ENCODE measurements at places on chromosomes 13 and 19.

DNA sequence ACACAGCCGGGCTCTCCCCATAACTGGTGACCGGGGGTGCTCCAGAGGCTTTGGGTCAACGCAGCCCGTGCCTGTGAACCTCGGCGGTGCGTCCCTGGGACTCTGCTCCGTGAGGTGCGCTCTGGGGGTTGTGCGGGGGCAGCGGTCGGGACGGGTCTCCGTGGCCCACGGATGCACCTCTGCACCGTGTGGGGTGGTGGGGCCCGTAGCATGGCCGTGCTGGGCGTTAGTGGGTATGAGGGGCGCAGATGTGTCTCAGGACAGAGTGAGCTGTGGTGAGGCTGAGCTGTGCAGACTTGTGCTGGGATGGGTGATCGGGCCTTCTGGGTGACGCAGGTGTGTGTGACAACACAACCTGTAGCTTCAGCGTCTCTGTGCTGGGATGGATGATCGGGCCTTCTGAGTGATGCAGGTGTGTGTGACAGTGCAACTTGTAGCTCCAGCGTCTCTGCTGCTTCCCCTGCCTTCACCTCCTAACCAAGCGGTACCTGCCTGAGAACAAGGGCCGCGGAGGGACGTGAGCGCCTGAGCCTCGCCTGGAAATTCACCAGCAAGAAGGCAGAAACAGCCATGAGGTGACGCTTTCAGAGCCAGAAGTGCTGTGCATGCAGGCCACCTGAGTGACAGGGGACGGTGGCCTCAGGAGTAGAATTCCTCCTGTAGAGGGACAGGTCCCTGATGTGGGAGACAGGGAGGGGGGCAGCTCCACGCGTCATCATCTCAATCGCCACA, 599 bp downstream of the ZNF331 start:
- no peak for DNase-seq

DNA sequence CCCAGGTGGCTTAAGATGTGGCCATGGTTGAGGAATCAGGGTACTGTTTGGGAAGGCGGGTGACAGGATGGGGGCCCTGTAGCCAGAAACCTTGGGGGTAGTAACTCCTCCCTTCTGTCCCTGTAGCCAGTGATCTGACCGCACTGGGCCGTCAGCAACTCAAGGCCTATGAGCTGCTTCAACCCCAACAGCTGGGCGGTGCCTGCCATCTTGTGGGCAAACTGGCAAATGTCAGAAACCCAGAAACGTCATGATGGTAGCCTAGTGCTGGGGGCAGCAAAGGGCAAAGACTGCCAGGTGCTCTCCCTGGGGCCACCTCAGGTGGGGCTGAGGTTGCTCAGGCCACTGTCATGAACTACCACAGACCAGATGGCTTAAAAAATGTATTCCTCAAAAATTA, 3.5 kb downstream of the COPE start:
- DNase-seq: peak; percentile 58

DNA sequence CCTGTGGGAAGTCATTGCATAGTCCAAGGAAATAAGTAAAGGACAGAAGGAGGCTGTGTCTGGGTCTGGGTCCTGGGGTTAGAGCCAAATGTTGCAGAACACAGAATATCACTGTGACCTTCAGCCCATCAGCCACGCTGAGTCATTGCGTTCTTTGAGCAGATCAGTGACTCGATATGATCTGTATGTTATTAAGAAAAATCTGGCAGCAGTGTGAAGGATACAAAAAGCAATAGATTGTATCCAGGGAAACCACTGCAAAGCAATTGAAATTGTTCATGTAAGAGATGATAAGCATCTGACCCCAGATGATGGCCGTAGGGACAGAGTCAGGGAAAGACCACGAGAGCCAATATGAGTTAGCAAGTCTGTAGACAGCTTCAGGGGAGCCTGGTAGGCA, 1575.1 kb upstream of the SLC10A2 start:
- DNase-seq: no peak

- DNase-seq: no peak
These were observed 175.1 kb downstream of the ITGBL1 start for GRCh38 chr13:101627556-101627943.

DNA sequence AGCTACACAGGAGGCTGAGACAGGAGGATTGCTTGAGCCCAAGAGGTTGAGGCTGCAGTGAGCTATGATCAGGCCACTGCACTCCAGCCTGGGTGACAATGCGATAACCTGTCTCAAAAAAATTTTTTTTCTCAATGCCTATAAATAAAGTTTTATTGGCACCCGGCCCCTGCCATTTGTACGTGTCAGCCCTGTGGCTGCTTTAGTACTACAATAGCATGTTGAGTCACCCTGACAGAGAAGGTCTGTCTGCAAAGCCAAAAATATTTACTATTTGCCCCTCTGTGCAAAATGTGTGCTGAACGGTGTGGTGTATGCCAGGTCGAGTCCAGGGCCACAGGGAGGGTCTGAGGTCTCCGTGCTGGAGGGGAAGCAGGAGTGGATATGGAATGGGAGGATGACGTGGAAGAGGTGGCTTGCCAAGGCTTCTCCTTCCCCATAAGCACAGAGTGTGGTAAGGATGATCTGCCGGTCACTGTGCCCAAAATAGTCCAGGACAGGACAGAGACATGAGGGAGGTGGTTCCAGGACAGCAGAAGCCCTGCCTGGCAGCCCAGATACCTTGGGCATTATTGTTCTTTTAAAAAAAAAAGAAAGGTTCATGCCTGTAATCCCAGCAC, 10.0 kb downstream of the NMRK2 start:
- DNase-seq: no peak

DNA sequence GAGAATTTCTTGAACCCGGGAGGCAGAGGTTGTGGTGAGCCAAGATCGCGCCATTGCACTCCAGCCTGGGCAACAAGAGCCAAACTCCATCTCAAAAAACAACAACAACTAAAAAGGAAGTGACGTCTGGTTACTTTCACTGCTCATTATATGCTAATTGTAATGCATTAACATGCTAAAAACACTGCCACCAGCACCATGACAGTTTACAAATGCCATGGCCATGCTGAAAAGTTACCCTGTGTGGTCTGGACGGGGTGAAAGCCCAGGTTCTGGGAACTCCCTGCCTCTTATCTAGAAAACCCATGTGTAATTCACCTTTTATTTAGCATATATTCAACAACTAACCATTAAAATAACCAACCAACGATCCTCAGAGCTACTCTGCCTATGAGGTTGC, 28.1 kb downstream of the CPT1C start:
- no peak for DNase-seq

DNA sequence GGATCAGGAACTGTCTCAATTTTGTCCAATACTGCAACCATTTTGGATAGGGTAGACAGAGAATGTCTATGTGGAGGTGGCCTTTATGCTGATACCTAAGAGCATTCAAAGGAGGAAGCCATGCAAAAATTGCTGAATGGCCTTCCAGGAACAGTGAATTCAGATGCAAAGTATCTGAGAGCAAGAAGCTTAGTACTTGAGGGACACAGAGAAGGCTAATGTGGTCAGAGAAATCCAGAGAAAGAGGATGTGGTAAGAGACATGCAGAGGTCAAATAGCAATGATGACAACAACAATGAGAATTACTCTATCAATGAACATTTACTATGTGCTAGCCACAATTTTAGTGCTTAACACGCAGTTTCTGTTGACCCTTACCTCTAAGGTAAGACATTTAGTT, 785.6 kb upstream of the KLHL1 start:
- DNase-seq: no peak

GRCh38 chr13:26221399-26221720, 754 bp downstream of the RNF6 start:
- DNase-seq: no peak

GRCh38 chr19:13015361-13016223, 20.3 kb downstream of the NFIX start:
- DNase-seq: no peak

DNA sequence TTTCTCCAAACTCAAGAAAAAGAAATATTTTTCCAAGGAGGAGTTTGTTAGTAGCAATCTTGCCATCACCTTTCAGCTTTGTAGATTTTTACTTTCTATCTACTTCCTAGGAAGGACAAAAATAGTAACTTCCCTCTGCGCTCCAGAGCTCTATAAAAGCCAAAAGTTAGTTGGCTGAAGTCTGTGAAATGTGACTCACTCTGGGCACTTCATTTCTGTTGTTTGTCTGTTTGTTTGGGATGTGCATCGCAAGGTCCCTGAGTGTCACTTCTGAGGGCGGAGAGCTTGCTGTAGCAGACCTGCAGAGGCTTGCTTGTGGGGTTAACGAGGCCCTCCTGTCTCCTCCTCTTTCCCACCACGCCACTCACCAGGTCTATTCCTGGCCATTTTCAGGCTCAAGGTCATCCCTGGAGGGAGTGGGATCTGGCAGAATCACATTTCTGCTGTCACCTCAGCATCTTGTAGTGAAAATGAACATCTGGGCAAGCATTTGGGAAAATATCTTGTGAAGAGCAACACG, 307.6 kb downstream of the GPC6 start:
- no peak for DNase-seq

DNA sequence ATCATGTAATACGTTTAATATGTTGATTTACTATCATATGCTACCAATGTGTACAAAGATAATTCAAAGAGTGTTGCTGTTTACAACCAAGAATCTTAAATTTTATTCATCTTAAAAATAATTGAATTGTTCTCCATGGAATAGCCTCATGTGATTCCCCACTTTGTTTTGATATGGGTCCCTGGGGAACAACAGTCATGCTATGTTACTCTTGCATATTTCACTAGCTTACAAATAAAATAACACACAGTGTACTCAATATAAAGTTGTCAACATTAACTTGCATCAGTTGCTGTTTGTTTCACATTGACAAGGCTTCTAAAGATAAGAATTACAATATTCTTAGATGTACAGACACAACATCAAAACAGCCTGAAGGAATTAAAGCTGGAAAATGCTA, 2.3 kb downstream of the ENOX1 start:
- DNase-seq: no peak

DNA sequence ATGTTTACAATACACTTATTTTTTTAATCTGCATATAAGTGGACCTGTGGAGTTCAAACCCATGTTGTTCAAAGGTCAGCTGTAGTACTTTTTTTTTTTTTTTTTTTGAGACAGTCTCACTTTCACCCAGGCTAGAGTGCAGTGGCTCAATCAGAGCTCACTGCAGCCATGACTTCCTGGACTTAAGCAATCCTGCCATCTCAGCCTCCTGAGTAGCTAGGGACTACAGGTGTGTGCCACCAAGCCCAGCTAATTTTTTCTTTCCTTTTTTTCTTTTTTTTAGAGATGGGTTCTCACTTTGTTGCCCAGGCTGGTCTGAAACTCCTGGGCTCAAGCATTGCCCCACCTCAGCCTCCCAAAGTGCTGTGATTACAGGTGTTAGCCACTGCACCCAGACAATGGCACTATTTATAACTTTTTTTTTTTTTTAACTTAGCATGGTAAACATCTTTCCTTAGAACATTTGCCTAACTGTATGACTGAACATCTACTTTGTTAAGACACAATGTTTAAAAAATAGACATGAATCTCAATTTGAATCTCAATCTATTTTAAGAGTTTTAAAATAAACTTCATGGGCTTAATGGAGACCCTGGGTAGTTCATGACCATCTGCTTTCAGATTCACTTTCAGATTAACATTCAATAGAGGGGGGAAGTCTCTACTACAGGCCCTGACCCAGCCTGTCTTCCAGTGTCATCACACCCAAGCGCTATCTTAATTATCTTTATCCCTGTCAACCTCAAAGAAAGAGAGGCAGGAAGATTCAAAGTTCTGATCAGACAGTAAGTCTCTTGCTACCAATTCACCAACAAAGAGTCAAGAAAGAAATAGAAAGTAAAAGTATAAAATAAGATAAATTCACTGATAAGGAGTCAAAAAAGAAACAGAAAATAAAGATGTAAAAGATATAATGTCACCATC, 97.7 kb upstream of the DOCK9 start:
- DNase-seq: no peak

GRCh38 chr13:27130979-27131623, 40.5 kb downstream of the USP12 start:
- no peak for DNase-seq

Data from caudate nucleus (tissue), 63 donors.